ENCODE measurements at places on chromosomes 5 and 9.

DNA sequence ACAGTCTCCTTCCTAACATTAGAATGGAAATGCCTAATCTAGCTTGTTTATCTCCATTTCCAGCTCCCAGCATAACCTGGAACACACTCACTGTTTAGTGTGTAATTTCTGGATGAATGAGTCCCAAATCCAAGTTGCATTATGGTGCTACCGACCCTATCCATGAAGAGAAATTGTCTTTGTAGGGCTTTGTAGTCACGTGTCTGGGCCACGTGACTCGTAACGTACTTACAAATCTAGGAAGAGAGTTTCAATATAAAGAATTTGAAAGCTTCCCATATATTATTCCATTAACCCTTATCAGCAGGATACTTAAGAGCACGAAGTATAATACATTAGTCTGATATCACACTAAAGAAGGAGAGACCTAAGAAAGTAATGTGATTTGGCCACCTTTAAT, 28.2 kb downstream of the PLCXD3 start:
- no peak for DNase-seq

DNA sequence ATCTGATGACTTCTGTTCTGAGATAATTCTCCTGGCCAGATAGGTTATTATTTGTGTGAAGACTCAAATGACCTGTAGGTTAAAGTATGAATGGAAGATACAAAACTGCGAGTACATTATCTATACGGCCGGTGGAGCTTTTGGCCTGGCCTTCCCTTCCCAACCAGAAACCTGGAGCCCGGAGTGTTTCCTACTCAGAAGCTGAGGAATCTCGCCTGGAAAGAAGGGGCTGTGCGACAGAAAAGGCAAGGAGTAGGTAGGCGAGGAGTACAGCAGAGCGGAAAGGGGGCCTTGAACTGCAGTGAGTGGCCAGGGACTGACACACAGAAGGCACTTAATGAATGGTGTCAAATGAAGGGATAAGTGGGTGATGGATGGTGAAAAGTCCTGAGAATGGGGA, 34.6 kb downstream of the ANGPTL2 start:
- no peak for DNase-seq

GRCh38 chr9:8718121-8718725, 918.6 kb upstream of the DMAC1 start:
- no peak for DNase-seq

GRCh38 chr5:9713356-9713755, 83.2 kb upstream of the TAS2R1 start:
- DNase-seq: no peak

DNA sequence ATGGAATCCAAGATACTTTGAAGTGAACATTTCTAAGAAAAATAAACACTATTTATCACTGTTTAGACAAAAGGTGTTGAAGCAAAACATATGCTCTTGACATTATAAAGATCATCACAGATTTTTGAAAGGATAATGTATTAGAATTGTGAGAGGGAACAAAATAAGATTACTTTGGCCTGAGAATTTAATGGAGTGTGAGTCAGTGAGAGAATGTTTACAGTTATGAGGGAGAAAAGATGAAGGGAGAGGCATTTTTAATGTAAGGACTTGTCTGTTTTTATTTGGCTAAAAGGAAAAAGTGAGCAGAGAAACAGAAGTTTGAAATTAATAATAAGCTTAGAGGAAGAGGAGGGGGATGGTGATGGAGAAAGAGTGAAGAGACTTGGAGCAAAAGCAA, 1010.1 kb downstream of the EFNA5 start:
- no peak for DNase-seq

DNA sequence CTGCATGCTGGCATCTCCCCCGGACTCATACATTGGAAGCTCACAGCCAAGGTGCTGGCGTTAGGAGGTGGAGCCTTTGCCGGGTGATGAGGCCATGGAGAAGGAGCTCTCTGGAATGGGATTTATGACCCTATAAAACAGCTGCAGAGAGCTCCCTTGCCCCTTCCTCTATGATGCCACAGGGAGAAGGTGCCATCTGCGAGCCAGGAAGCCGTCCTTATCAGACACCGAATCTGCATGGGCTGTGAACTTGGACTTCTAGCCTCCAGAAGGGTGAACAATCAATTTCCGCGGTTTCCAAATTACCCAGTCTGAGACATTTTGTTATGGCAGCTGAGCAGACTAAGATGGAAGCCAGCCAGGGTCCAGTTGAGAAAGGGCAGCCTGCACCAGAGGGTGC, 381.2 kb upstream of the IRX1 start:
- no peak for DNase-seq

- DNase-seq: no peak
These were observed 253.9 kb upstream of the PCSK5 start for GRCh38 chr9:75636427-75637045.

GRCh38 chr5:16321284-16321683, 141.7 kb upstream of the MARCHF11 start:
- no peak for DNase-seq

DNA sequence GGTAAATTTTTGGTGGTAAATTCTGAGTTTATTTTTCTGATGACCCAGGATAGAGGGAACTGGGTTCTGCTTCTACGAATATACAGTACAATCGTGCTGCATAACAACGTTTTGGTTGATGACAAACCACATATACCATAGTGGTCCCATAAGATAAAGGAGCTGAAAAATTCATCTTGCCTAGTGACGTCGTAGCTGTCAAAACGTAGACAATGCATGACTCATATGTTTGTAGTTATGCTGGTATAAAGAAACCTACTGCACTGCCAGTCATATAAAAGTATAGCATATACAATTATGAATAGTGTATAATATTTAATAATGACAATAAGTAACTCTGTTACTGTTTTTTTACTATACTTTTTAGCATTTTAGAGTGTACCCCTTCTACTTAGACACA, 244.0 kb downstream of the GAS1 start:
- DNase-seq: no peak

GRCh38 chr9:77944556-77945243, 86.9 kb downstream of the GNAQ start:
- no peak for DNase-seq

DNA sequence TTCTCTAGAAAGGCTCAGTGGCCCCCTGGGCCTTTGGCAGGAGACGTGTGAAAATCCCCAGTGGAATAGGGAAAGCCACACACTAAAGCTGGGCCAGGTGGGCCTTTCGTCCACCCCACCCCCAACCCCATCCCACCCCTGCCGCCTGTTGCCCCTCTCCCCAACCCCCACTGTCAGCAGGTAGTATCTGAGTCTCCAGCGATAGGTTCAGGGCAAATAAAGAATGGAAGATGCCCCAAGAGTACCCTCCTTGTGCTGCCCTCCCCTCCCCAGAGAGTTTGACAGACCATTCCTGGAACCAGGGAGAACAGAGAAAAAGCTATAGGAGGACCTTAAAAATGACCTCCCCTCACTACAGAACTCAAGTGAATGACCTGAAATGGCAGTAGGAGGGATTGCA, 36.7 kb upstream of the UBE2D2 start:
- no peak for DNase-seq

DNA sequence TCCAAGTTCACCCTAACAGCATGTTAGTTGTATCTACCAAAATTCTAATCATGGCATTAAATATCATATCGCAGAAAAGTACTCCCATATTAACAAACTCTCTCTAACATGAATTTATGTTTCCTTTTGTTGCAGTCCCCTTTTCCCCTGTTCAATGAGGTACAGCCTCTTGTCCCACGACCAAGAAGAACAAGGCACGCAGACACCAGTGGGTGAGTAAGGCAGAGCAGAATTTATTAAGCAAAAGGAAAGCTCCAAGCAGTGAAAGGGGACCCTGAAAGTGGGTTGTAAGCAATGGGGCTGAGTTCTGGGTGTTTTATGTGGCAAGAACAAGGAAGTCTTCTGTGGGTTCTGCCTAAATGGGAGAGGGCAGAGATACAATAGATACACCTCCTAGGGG, 183.5 kb downstream of the LURAP1L start:
- DNase-seq: no peak

- no peak for DNase-seq
These were observed 220.3 kb downstream of the NR3C1 start for GRCh38 chr5:143182901-143183820.

DNA sequence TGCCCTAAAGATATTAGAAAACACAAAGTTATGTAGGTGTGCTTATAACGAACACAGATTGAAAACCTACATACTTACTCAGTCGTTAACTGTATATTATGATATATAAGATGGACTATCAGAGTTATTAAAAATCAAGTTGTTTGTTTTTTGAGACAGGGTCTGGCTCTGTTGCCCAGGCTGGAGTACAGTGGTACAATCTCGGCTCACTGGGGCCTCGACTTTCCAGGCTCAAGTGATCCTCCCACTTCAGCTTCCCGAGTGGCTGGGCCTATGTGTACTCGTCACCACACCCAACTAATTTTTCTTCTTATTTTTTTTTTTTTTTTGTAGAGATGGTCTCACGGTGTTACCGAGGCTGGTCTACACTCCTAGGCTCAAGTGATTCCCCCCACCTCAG, 158.3 kb downstream of the TSSK1B start:
- DNase-seq: no peak

DNA sequence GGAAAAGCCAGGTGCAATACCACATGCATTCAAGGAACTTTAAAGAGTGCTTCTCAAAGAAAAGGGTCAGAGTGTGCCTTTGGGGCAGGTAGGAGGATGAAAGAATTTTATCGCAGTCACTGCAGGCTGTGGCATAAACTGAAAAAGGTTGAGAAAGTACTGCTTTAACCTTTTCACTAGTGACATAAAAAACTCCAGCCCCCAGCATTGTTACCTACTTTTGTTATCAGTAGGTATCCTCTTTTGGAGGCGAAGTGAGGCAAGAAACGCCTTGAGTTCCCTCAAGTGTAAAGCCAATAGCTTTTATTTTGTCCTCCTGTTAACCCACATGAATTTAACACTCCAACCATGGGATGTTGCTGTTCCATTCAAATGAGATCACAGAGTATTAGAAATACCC, 64.7 kb upstream of the CHD1 start:
- no peak for DNase-seq

- no peak for DNase-seq
These were observed 33.7 kb downstream of the LHX2 start for GRCh38 chr9:124045076-124045829.

DNA sequence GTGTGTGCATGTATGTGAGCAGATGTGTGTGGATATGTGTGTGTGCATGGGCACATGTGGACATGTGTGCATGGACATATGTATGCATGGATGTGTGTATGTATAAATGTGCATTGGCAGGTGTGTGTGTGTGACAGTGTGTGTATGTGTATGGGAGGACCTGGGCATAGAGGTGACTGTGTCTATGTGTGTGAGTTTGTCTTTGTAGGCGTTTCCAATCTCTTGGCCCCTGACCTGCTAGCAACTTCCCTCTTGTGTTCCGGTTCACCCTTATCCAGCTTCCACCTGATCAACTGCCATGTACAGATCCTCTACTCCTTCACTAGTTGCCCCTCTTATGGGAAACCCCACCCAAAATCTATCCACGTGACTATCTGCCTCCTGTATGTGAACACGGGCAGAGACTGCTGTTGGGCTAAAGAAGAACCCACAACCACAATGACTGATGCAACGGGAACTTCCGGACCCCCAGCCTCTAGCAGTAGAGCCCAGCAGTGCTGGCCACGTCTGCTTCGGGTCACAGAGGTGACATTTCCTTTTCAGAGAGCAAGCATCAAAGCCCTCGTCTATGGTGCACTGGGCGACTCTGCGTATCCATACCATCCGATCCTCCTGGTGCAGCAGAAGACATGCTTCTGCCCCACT, 24.9 kb upstream of the GADD45G start:
- no peak for DNase-seq

DNA sequence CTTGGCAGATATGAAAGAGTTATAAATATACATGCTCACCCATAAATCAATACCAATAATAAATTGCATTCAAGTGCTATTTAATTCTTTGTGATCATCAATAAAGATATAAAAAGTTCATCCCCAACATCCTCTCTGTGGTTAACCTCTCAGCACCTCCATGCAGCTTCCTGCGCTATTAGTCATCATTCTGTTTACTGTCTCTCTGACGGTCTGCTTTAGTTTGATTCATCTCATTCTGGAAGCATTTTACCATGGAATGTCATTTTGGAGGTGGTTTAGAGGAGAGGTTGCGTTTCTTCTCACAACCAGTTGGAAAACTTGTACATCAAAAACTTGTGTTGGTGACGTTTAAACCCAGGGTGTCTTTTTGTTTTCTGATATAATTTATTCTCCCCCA, 486.6 kb downstream of the BRINP1 start:
- peak; percentile 14 for DNase-seq

DNA sequence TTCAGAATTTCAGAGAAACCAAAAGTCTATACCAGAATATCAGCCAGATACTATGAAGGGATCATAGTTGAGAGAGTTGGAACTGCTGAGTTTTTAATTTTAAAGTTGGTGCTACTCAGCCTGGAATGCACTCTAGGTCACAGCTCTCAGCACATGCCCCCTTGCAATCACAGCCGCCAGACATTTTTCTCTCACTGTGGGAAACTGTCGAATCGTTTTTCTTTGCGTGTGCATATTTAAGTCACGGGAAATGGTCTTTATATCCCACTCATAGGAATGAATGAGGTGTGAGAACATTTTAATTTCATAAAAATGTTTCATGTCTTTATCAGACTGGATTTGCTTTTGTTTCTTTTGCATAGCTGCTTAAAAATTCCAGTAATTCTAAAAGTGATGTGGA, 12.2 kb upstream of the SPDL1 start:
- DNase-seq: no peak

- DNase-seq: peak; percentile 40
These were observed 36.6 kb upstream of the MYORG start for GRCh38 chr9:34413231-34413852.

GRCh38 chr5:2910401-2911175, 159.1 kb upstream of the IRX2 start:
- DNase-seq: no peak

DNA sequence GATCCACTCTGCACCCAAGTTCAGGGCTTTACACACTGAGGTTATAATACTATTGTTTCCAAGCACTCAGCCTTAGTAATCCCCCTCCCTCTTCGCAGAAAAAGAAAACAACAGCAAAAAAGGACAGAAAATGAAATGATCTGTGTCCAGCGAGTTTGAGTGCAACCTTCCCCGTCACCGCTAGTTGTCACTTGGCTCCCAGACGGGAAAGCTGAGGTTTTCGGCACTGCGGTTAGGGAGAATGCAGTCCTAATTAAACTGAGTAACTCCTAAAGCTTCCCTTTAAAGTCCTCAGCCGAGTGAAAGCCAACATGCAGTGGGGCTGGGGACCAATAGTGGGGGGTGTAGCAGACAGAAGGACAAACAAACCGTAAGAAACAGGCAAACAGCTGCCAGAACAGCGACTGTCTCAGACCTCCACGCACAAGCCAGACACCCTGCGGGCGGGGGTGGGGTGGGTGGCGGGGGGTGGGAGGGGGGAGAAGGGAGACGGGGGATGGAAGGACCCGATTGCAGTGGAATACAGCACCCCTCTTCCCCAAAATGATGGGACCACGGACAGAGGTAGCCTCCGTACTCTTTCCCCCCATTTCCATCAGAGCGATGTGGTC, 680 bp downstream of the GLRA1 start:
- peak; percentile 29 for DNase-seq

DNA sequence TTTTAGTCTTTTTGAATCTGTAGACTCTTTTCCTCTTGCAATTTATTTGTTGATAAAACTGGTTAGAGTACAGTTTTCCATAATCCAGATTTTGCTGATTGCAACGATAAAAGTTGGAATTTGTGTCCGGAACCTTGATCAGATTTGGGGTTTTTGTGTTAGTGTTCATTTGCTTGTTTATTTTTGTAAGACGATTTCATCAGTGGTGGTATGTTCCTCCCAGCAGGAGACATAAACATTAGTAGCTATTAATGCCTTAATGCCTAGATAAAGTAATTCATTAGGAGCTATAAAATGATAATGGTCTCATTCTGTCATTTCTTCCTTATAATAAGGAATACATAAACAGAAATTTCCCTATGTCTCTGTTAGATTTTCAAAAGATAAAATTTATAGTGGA, 21.3 kb downstream of the RPS6 start:
- no peak for DNase-seq
